PC-9 (cell line): ENCODE measurements at places on chromosomes 1 and 21. TPM values are rescaled to one million over a fixed set of nuclear protein-coding genes. Genes with fewer than 3 reads are reported as not detected.

DNA sequence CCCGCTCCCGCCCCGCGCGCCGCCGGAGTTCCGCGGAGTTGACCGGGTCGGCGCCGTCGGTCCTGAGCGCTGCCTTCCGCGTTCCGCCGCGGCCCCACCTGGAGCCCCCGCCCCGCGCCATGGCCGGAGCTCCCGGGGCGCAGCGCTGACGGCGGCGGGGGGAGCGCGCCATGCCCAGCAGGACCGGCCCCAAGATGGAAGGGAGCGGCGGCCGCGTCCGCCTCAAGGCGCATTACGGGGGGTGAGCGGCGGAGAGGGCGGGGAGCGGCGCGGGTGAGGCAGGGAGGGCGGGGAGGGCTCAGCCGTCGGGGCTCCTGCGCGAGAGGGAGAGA lies 216 bp downstream of the PRKCZ start:
- no peak for DNase-seq

DNA sequence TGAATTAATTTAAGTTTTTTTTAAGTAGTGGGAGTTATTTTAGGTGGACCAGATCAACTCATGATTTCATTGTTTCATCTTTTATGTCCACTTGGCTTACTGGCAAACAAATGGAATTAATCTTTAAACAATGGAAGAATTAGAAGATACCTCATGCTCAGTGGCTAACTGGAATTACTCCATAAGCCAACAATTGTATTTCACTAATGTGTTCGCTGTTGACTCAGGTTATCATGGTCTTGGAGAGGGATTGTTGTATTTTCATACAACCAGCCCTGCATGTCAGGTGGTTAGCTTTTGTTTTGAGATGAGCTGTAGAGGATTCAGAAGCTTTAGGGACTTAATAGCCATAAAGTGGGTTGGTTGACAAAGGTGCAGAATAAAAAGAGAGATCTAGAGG lies 57.2 kb upstream of the HMCN1 start:
- DNase-seq: no peak

- no peak for DNase-seq
These were observed 94.9 kb upstream of the LBR start for GRCh38 chr1:225522588-225523262.

DNA sequence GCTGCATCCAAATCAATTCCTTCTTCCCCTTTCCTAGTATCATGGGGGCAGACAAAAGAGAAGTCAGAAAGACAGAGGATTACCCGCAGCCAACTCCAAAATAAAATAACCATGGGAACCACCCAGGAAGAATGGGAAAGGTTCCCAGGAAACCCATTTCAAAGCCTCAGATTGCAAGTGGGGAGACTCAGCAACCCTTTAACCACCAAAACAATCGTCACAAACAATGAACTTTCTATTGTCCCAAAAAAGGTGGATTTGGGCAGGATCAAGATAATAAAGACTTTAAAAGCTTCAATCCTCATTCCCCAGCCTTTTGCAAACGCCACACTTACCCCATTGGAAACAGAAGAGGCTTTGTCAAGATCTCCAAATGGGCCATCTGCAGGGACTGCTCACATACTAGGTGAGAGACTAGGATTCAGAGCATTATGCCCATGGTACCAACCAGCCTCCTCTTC lies 5.1 kb downstream of the TIAM1 start:
- DNase-seq: no peak

SNAPIN gene
- total RNA-seq: 25.4 and 29.5 TPM in 2 replicates

CDA gene
- 41.9 and 56.6 TPM in 2 replicates for total RNA-seq
